ENCODE measurements at places on chromosomes 7 and 10.

DNA sequence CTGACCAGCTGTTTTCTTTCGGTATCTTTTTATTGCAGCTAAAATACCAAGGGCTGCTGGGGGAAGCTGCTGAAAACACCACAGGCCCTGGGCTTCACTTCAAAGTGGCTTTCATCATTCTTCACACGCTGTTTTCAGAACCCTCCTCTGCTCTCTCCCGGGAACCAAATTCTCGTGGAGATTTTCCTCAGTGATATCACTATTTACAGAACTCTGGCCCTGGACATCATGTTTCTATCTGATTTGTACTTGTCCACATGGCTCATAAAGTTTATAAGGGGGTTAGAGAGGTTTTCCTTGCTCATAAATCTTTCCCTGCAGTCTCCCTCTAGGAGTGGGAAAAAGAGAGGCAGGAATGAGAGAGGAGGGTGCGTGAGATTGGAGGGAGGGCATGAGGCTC lies 177.4 kb upstream of the NPVF start:
- DNase-seq = no peak

- no peak for DNase-seq
These were observed 25.4 kb upstream of the LRGUK start for GRCh38 chr7:134101716-134102115.

GRCh38 chr10:102767428-102768160 lies 23.8 kb downstream of the WBP1L start:
- DNase-seq = no peak

GRCh38 chr10:21894648-21895342 lies 108.7 kb downstream of the DNAJC1 start:
- DNase-seq = no peak

- DNase-seq = no peak
These were observed 49.5 kb upstream of the PHYHIPL start for GRCh38 chr10:59126991-59127390.

DNA sequence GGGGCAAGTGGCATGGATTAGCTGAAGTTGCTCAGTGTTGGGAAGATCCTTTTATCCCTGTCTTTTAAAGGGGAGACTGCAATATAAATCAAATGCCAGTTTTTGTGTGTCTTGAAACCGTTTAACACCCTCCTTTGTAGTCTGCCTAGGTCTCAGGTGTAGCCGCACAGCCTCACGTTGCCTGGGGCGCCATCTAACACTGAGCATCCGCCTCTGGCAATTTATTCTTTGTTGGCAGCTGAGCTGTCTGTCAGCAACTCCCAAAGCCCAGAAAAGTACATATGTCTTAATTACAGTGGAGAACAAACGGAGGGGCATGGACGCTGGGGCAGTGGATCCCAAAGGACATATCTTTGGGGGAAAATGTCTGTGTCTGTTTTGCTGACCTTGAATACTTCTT lies 254.7 kb downstream of the STK31 start:
- no peak for DNase-seq

DNA sequence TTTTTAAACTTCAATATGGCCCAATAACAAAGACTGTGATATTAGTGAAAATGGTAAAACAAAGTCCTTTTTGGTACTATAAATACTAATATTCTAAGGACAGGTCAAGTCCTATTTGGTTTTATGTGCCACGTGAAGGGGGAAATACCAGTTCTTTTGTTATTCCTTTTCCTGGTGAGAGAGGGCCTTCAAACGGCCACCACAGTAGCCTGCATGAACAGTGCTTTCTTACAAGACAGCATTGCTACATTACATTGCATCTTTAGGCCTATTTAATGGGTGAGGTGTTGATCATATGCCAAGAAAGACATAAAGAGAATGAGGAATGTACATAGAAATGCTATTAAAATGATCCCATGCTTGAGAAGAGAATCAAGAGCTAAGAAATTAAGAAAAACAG lies 214.8 kb downstream of the LRRTM3 start:
- no peak for DNase-seq

DNA sequence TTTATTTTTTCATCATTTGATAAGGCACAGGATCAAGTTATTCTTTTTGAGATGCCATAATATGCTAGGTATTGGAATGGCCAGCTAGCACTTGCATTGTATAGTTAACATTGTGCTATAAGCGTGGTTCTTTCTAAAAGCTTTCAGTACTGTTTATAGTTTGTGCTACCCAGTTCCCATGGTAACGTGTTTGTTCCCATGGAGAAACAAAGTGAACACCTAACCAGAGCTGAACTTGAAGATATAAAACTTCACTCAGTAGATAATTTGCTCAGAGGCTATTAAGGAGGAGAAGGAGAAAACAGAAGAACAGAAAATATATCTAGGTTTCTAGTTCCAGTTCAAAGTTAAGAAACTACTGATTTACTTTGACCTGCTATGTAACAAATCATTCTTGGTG lies 23.6 kb upstream of the ITGB8 start:
- no peak for DNase-seq

- DNase-seq = no peak
These were observed 654.1 kb upstream of the ZWINT start for GRCh38 chr10:57015187-57015586.

DNA sequence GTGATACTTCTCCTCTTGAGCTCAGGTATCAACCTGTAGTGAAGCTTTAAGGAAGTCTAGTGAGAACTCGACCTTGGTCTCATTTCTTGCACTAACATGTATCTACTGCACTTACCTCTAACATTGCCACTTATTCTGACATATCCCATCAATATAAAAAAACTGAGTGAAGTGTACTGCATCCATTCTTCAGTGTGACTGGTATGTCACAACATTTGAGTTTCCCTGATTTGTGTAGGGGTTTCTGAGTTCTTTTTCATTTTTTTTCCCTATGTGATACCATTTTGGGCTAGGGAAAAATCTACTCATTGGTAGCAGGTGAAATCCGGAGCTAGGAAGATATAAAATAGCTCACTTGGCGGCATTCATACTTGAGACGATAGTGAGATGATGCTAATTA lies 274.3 kb downstream of the PRKG1 start:
- DNase-seq = no peak

DNA sequence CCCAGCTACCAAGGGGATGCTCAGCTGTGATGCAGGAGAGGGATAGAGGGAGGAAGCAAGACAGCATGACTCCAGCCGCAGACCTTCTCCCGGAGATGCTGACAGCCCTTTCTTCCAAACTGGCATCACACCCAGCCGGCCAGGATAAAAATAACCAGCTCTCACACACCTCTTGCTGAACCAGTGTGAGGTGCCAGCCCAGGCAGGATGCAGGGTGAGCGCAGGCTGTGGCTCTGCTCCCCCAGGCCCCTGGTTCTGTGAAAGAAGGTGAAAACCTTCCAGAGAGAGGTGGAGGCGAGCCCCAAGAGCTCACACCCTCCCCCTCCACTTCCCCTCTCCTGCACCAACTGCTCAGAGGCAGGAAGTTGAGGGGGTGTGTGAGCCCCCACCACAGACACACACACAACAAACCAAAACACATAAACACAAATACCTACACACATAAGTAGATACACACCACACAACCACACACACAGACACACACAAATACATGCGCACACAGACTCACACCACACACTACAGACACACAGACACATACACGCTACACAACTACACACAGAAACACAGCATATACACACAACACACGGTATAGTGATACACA lies 4.0 kb downstream of the GPR15LG start:
- DNase-seq = peak; percentile 50

GRCh38 chr10:133260895-133261725 lies 15.6 kb downstream of the ADAM8 start:
- no peak for DNase-seq

- no peak for DNase-seq
These were observed 830 bp downstream of the IMPDH1 start for GRCh38 chr7:128408709-128409595.

DNA sequence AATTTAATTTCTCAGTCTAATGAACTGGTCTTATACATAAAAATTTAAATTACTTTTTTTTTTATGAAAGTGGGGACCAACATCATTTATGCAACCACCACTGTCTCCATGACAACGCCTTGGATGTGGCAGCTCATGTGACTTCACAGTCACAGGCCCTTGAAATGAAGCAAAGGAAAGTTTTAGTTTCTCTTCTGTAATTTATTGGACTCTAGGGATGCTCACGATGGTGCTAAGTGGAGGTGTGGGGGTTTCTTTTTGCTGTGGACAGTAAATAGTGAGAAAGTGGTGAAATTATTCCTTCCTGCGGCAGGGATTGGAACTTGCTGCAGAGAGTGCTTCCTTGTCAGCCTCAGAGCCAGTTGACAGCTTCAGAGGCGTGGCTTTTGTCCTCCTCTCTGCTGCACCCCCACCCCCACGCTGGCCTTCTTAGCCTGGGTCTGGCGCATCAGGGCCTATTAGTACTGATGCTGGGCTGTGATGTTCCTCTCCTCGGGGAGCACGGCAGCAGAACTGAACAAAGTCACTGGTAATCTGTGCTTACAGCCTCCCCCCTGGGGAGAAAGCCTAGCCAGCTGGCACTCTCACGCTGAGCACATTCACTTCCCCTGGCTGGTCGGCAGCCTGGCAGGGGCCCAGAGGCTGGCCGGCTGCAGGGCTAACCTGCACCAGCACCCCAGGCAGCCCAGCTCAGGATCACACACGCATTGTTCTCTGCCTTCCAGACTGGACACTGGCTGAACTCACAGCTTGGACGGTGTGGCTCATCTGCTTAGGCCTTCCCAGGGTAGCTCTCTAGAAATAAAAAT lies 517.5 kb upstream of the GALNT17 start:
- no peak for DNase-seq

- DNase-seq = peak; percentile 68
These were observed 759 bp downstream of the FGFBP3 start for GRCh38 chr10:91908337-91909116.

- DNase-seq = no peak
These were observed 79.3 kb upstream of the NANOS1 start for GRCh38 chr10:118950190-118950680.

GRCh38 chr7:945556-946255 lies 8.8 kb downstream of the ADAP1 start:
- DNase-seq = no peak

DNA sequence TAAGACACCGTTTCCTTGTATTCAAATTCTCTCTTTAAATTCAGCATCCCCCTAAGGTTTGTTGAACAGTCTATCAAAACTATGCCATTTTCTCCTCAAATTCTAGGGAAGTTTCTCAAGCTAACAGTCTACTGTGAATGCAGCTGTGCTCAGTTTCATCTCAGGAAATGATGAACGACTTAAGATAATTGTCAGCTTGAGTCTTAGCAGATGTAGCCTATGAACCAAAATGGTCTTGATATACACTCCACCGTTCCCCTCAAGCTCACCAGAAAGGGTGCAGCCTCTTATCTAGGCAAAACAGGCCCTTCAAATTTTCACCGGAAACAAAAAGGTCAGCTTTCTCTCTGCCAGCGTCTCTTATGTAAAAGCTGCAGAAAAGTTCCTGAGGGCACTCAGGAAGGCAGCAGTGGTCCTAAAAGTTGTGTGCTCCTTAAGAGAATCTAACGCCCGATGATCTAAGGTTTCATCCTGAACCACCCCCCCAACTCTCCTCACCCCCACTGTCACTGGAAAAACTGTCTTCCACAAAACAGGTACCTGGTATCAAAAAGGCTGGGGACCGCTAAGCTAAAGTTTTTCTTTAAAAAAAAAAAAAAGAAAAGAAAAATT lies 2.1 kb downstream of the DNAJC9 start:
- DNase-seq = no peak

DNA sequence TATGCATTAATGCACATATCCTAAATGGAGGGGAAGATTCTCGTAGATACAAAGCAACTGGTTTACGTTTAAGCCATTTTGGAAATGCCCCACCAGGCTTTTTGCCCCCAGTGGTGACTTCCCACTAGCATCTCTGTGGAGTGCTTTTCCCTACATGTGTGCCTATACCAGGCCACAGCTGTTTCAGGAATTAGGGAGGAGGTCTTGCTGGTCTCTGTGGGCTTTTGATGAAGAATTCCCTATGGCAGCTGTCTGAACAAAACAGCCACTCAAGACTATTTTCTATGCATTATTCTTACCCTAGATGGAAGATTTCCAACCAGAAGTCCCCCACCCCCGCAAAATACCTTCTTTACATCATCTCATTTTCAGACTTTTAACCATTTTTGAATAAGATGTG lies 52.0 kb upstream of the NMT2 start:
- no peak for DNase-seq

GRCh38 chr10:3689871-3690510 lies 95.0 kb downstream of the KLF6 start:
- DNase-seq = no peak

DNA sequence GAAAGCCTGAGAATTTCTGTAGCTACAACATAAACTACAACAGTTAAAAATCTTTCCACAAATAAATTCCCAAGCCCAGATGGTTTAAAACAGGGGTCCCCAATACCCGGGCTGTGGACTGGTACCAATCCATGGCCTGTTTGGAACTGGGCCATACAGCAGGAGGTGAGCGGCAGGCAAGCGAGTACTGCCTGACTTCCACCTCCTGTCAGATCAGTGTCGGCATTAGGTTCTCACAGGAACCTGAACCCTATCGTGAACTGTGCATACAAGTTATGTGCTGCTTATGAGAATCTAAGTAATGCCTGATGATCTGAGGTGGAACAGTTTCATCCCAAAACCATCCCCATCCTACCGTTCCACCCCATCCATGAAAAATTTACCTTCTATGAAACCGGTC lies 160.7 kb upstream of the FEZF1 start:
- no peak for DNase-seq

DNA sequence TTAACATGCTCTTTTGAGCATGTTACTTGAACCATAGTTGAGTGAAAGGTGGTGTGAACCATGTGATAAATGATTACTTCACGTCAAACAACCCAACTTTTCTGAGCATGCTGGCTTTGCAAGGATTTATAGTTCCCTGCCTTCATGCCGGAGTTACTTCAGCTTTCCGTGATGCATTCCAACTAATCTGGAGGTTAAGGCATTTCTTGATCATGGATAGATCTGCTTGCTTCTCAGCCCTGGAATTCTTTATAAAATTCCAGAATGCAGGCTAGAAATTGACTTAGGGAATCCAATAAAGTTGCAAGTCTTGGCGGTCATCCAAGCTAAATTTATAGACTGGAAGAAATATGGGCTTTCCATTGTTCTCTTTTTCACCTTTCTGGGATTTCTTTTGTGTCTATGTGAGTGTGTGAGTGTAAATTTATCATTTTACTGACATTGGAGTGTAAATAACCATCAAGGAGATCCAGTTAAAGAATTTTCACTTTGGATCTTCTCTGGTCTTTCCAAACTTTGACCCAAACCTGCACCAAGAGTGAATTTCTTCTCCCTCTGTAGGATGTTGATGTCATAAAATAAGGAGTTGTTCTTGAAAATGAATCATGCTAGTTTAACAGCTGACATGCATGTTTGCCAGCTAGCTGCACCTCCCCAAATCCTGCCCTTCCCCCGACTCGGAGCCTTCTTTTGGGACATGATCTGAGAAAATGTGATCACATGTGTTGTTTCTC lies 289.0 kb downstream of the TWIST1 start:
- DNase-seq = no peak

GRCh38 chr7:46784732-46785131 lies 797.2 kb downstream of the TNS3 start:
- DNase-seq = no peak

DNA sequence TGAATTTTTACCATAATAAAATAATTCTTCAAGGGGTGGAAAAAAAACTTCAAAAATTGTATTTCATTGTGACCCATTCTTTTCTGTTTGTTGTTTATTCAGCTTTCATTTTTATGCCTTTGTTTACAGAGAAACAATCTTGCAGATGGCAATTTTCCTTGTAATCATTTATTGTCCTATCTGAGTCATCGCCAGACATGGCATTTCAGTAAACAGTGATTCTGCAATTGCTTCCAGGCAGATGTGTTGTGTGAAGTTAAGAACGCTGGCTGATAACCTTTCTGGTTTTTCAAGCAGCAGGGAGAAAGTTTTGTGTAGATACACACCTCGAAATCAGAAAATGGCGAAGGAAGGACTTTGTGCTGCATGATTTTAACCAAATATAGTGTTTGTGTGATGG lies 80.7 kb upstream of the RPA3 start:
- no peak for DNase-seq

Measured in stimulated activated CD8-positive, alpha-beta memory T cell treated with anti-CD3 and anti-CD28 coated beads, Interleukin-7, amount 100 ng/mL, for 4 hours (primary cell).